ENCODE measurements at places on chromosomes 6 and 20. TPM values are rescaled to one million over a fixed set of nuclear protein-coding genes. Genes with fewer than 3 reads are reported as not detected.

GRCh38 chr20:32536851-32537656, 48.1 kb downstream of the NOL4L start:
- ATAC-seq: peak; percentile 8

GRCh38 chr20:62697468-62697912, 11.1 kb upstream of the NTSR1 start:
- no peak for ATAC-seq

DNA sequence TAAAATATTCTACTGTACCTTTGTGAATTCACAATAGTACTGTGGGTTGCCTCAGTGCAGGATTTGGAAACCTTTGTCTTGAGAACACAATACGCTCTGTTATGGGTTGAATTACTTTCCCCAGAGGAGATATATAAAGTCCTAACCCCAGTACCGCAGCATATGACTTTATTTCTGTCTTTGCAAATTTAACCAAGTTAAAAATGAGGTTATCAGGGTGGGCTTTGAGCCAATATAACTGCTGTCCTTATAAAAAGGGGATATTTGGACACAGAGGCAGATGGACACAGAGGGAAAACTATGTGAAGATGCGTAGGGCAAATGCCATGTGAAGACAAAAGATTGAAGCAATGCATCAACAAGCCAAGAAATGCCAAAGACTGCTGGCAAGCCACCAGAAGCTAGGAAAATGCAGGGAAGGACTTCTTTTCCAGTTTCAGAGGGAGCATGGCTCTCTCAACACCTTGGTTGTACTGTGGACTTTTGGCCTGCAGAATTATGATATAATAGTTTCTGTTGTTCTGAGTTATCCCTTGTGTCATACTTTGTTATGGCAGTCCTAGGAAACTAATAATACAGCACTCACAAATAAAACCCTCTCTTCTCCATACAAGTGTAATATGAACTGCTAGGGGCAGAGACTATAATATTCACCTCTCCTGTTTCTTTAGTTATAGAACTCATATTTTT, 292.6 kb upstream of the SPTLC3 start:
- no peak for ATAC-seq

LY6G6C gene
- total RNA-seq: not detected

DNA sequence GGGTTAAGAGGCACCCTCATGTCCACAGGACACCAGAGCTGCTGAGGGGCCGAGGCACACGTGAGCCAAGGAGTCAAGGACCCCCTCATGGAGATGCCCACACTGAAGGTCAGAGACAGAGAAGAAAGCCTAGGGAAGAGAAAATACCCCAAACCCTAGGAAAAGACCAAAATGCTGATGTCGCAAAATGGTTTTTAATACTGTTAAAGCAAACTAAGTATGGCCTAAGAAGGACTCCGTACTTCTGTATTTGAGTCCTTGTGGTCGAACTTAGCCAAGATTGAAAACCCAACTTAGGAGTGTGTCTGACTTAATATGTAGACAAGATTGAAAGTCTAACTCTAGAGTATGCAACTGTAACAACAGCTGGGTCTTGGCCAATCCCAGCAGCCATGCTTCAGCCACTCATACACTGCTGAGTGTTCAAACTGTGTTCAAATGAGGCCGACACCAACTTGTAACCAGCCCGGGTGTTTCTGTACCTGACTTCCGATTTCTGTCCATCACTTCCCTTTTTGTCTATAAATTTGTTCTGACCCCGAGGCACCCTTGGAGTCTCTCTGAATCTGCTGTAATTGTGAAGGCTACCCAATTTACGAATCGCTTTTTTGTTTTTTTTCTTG, 92.6 kb upstream of the AGPAT4 start:
- ATAC-seq: no peak

All from motor neuron (in vitro differentiated cells).